ENCODE measurements at places on chromosomes 3 and 15.

GRCh38 chr3:102102394-102102793 lies 253.1 kb downstream of the NFKBIZ start:
- no peak for DNase-seq

DNA sequence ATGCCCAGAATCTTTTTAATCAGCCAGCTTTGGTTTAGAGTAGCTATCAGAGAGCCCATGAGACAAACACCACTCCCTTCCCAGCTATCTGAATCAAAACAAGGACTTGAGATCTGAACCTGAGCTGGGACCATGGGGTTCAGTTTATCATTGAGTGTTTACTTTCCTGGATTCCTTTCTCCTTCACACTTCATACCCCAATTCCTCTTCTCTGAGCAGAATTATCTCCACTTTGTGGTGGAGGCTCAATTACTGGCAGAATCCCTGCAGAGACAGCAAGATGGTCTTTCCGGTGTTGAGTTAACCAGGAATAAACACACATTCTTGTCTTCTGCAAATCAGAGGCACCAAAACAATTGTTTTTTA lies 102.4 kb downstream of the RPL22L1 start:
- no peak for DNase-seq

DNA sequence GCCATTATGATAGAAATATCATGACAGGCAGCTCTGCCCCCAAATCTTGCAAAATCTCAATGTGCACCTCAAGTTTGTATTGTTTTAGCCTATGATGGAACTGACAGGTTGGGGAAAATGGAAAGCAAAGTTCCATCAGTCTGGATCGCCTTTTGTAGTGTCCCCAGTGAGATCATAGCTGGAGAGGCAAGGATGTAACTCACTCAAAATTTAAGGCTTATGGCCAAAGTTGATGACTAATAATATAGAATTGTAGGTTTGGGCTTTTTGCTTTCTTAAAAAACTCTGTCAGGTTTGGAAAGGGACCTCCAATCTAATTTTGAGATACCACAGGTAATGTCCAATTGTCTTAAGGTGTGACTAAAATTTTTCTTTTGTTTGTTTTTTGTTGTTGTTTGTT lies 1.4 kb upstream of the ACP3 start:
- no peak for DNase-seq

DNA sequence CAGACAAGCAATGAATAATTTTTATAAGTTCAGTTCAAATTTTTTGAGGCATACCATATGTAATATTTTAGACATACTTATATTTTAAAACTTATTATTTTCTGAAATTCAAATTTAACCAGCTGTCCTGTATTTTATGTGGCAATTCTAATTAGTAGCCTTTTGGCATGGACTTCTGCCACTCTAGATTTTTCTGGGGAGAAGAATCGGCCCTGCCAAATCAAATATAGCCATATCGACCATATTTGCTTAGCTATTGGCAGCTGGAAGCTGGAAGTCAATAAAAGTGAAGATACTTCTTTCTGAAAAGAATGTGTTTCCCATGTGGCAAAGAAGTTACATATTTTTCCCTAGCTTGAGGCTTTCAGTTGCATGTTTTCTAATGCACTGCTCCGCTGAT lies 9.4 kb upstream of the RBMS3 start:
- DNase-seq: no peak

DNA sequence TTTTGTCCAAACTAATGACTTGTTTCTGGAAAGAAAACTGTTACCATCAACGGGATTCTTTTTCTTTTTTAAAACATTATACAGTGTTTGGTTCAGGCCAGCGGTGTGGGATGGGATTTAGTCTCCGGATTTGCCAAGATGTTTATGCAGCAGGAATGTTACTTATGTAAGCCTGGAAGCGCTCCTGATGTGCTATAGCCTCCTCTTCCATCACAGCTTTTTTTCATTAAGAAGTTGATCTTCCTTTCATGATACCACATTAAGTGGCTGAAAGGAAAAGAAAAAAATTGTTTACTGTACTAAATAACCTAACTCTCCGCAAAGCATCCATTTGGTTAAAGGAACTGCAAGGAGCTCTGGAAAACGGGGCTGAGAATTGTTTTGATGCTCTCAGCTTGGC lies 120.5 kb upstream of the ALDH1A3 start:
- no peak for DNase-seq

GRCh38 chr3:137332297-137332696 lies 374.5 kb downstream of the IL20RB start:
- DNase-seq: no peak

DNA sequence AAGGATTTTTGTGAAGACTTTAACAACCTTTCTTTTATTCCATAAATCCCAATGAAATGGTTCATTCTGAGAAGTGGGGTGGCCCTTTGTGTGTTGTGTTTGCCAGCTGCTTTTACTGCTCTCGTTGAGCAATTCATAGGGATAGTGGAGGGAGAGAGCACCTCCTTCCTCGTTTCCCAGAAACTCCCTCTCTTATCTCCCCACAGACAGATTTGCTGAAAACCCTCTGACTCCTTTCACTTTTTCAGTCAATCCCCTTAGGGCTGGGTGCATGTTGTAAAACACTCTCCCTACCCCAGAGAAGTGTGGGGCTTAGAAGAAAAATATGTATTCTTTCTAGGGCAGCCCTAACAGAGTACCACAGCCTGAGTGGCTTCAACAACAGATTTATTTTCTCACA lies 557.2 kb upstream of the RGMA start:
- no peak for DNase-seq

Data from right kidney (tissue), 9 donors.